ENCODE measurements at places on chromosomes 5 and 9. TPM values are rescaled to one million over a fixed set of nuclear protein-coding genes. Genes with fewer than 3 reads are reported as not detected.

Gene ZNF354C
- 6.6 TPM for total RNA-seq

Gene TLX3
- total RNA-seq = not detected

Gene CD14
- total RNA-seq = 0.98 TPM

Gene C5orf58
- total RNA-seq = not detected

Gene SPATA31D4
- total RNA-seq = not detected

Gene PBX3
- 33.6 TPM for total RNA-seq

Gene C5orf52
- not detected for total RNA-seq

Gene KIAA1191
- 59.0 TPM for total RNA-seq

Gene APBA1
- 3.1 TPM for total RNA-seq

Gene SLC6A7
- not detected for total RNA-seq

Gene FYB1
- total RNA-seq = under 0.01 TPM

Gene SLCO6A1
- not detected for total RNA-seq

Gene PTPRD
- total RNA-seq = 18.4 TPM

Gene SLC6A19
- not detected for total RNA-seq

Gene CDKN2B
- 9.2 TPM for total RNA-seq

Gene SPINK7
- total RNA-seq = not detected

Gene NPR3
- 10.8 TPM for total RNA-seq

Gene CTNND2
- total RNA-seq = under 0.01 TPM

Gene SRA1
- total RNA-seq = 27.6 TPM
